ENCODE measurements at places on chromosomes 16 and 17. TPM values are rescaled to one million over a fixed set of nuclear protein-coding genes. Genes with fewer than 3 reads are reported as not detected.

The MT3 gene
- not detected for total RNA-seq

The VMO1 gene
- total RNA-seq: 8.3 TPM

The CCDC200 gene
- not detected for total RNA-seq

The CSH2 gene
- not detected for total RNA-seq

The SLC16A11 gene
- not detected for total RNA-seq

The CCDC47 gene
- 40.2 TPM for total RNA-seq

DNA sequence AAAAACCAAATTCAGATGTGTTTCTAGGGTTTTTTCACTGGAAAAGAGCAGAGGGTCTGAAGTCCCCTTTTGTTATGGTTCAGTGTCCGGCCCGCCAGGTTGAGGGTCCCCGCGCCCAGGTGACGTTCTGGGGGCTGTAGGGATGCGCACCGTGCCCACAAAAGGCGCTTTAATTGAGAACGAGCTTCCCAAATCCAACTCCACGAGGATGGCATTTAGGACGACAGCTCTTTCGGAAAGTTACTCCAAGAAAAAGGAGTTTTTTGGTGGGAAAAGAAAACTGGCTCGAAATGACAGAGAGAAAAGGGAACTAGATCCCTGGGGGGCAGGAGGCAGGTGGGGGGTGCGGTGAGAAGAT, 15.9 kb upstream of the ZFHX3 start:
- DNase-seq: no peak

DNA sequence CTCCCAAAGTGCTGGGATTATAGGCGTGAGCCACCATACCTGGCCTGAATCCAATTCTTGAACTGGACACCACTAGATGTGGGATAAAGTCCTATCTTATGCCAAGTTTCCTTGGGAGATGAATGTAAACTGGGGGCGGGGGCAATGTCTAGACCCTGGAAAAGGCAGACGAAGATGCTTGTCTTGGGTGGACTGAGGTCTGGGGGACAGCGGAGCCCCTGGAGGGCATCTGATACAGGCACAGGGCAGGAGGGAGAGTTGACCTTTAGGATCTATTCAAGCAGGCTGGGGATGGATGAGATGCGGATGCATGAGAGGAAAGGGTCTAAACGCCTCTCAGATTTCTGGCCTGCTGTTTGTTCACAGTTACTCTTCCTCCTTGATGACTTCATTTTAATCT, 11.7 kb downstream of the C1QTNF1 start:
- DNase-seq: no peak

DNA sequence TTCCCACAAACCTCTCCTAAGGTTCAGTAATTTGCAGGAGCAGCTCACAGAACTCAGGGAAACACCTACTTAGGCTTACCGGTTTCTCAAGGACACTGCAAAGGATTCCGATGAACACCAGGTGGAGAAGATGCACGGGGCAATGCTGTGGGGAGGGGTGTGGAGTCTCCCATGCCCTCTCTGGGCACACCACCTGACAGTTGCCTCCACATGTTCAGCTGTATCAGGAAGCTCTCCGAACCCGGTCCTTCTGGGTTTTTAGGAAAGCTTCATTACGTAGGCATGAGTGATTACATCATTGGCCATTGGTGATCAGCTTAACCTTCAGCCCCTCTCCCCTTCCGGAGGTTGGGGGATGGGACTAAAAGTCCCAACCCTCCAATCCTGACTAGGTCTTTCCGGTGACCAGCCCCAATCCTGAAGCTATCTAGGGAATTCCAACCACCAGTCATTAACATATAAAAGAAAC, 21.6 kb downstream of the C17orf58 start:
- DNase-seq: no peak

DNA sequence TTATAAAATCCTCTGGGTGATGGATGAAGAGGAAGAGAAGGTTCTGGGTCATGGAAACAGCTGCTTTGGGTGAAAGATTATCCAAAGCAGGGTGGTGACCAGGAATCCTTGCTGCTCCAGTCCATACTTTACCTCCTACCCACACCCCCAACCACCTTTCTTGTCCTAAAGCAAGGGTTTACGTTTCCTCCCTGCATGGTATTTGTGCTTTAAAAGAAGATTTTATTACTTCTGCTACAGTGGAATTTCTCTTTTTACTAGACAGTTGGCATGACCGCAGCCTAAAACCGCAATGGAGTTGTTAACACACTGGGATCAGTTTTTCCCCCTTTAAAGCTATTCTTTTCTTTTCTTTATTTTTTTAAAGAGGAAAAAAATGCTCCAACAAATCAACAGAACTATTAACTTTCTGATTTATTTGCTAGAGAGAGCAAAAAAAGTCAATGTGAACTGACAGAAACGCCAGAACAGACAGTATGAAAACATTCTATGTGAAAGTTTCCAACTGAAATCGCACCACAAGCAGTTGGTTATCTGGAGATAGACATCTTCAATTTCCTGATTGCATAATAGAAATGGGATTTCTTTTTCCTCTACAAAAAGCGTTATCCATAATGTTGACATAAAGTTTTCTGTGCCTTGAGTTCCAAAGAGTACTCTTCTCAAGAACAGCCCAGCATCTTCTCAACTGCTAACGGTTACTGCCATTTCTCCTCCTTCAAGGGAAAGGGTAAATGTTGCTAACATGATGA, 236.0 kb downstream of the IRX3 start:
- no peak for DNase-seq

- no peak for DNase-seq
These were observed 3.7 kb downstream of the TRAF7 start for GRCh38 chr16:2159175-2159838.

- no peak for DNase-seq
These were observed 22.5 kb downstream of the CMIP start for GRCh38 chr16:81467072-81467471.

DNA sequence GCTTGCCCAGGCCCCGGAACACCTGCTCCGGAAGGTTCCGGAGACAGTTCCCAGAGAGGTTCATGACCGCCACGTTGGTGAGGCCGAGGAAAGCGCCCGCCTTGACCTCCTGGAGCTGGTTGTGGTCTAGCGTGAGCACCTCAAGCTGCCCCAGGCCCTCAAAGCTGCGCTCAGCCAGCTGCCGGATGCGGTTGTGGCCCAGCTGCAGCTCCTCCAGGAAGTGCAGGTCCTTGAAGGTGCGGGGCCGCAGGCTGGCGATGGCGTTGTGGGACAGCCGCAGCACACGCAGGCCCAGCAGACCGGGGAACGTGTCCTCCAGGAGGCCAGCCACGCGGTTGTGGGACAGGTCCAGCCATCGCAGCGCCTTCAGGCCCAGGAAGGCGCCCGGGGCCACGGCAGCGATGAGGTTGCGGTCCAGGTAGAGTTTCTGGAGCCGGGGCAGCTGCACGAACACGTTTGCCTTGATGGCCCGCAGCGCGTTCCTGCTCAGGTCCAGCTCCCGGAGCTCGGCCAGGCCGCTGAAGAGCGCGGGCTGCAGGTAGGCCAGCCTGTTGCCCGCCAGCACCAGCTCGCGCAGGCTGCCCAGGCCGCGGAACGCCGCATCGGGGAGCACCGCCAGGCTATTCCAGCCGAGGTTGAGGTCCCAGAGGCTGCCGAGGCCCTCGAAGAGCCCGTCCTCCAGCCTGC, 2.1 kb downstream of the IGFALS start:
- no peak for DNase-seq

DNA sequence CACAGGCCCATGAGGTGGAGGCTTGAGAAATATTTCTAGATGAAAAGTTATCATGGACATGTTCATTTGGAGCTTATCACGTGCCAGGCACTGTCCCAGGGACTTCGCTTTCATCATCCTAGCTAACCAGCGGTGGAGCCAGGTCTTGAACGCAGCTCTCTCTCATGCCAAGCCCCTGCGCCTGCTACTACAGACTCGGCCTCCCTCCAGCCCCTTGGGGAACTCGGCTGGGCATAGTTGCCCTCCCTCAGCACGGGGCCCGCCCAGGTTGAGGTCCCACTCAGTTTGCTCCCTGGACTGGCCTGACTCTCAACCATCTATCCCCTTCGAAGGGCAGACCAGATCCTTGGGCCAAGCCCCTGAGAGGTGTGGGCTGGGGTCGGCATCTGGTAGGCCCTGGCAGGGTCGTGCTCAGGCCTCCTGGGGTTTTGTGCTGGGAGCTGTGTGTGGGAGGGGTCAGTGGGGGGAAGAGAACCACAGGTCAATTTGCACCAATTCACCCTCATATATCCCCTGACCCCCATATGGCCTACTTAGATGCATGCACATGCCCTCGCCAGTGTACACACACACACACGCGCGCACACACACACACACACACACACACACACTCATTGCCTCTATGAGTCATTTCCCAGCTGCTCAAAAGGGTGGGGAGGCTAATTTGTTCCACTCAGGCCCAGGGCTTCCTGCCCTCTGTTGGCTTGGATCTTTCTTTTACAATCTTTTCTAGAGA, 12.1 kb upstream of the SCN4A start:
- DNase-seq: peak; percentile 33

- no peak for DNase-seq
These were observed 151.2 kb downstream of the TANC2 start for GRCh38 chr17:63116967-63117830.

- DNase-seq: no peak
These were observed at the start of gene CRAMP1 for GRCh38 chr16:1612320-1613111. CRAMP1 (plus strand) TSS chr16:1612360; CDS start chr16:1614640, 2,280 bp downstream.

- no peak for DNase-seq
These were observed 88.2 kb downstream of the SPECC1 start for GRCh38 chr17:20097330-20097729.

- no peak for DNase-seq
These were observed 5.7 kb upstream of the ZP2 start for GRCh38 chr16:21217121-21217520.

DNA sequence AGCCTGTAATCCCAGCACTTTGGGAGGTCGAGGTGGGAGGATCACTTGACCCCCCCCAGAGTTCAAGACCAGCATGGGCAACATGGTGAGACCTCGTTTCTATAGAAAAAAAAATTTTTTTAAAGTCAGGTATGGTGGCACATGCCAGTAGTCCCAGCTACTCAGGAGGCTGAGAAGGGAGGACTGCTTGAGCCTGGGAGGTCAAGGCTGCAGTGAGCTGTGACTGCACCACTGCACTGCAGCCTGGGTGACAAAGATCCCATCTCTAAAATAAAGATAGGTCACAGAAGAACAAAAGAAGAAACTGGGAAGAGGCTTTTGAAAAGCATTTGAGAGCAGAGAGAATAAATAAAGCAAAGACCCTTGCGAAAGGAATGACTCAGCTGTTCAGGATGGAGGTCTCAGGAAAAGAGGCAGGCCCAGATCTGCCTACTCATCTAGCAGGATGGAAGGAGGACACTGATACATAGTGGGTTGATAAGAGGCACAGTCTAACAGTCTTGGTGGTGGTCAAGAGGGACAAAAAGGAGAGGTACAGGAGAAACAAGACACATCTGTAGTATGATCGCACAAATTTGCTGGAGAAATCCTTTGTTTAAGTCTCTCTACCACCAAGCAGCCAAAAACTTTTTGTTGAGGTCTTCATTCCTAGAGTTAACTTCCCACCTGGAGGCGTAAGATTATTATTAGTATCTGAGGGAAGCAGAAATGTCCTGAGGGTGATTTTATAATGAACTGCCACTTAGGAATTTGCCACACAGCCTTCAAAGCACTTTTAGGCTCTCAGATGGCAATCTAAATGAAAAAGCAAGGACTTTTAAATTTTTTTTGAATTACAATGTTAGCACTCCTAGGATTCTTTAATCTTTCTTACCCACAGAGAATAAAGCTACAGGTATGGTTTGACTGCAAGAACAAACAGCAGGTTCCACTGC, 17.6 kb downstream of the ZSWIM7 start:
- no peak for DNase-seq

GRCh38 chr16:14186007-14186794, 115.1 kb downstream of the MRTFB start:
- peak; percentile 10 for DNase-seq

- no peak for DNase-seq
These were observed 4.3 kb downstream of the MPO start for GRCh38 chr17:58276423-58276822.

- DNase-seq: no peak
These were observed 3.5 kb upstream of the DRG2 start for GRCh38 chr17:18084256-18084655.

GRCh38 chr17:4209611-4210010, 54.2 kb downstream of the ANKFY1 start:
- no peak for DNase-seq

DNA sequence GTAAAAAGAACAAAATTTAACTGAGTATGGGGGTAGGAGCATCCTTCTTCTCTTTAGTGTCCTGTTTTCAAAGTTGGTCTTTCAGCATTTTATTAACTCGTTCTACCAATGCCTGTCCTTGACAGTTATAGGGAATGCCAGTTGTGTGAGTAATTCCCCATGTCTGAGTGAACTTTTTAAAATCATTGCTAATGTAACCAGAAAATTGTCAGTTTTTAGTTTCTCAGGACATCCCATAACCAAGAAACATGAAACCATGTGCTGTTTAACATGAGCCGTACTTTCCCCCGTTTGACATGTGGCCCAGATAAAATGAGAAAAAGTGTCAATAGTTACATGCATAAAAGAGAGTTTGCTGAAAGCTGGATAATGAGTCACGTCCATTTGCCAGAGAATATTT, 71.4 kb upstream of the ARL4D start:
- DNase-seq: no peak

- no peak for DNase-seq
These were observed 59.6 kb downstream of the TNFRSF13B start for GRCh38 chr17:16912021-16912962.

DNA sequence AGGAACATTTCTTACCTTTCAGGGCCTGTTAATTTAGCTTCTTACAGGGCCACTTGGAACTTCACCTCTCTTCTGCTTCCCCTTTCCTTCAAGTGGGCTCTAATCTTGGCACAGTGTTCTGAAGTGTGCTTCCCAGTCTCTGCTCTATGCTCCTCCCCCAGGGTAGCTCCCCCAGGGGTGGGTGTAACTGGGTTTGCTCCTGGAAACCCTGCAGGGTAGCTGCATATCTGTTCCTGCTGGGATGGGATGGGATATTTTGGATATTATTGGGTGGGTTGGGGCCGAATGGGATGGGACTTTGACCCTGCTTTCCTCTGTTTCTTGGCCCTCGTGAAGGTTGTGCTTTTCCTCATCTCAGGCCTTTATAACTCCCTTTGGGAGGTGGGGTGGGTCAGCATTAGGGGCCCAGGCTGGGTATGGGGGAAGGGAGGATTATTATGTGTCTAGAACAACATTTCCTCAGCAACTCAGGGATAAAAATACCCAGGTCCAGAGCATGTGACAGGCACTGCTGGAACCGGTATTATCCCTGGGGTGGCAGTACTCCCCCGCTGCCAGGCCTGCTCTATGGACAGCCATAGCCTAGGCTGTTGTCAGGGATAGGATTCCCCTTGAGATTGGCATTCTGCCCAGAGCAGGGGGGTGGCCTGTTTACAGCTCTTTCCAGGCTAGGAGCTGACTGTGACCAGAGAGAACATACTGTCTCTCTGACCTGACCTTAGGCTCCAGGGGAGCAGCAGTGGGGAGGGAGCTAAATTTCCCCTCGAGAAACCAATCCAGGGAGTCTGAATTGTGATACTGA, 5.0 kb downstream of the NFE2L1 start:
- DNase-seq: peak; percentile 20

DNA sequence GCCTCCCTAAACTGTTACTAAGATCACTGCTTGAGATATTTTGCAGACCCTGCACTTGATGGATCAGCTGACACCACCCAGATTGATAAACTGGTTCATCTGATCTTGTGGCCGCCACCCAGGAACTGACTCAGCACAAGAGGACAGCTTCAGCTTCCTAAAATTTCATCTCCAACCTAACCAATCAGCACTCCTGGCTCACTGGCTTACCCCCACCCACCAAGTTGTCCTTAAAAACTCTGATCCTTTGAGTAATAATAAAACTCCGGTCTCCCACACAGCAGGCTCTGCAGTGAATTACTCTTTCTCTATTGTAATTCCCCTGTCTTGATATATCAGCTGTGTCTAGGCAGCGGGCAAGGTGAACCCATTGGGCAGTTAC, 174.8 kb downstream of the UTP18 start:
- no peak for DNase-seq

- no peak for DNase-seq
These were observed 11.2 kb downstream of the P2RX1 start for GRCh38 chr17:3905017-3905520.

All from thoracic aorta (tissue), 2 donors.